ENCODE measurements at places on chromosomes 2 and 18.

DNA sequence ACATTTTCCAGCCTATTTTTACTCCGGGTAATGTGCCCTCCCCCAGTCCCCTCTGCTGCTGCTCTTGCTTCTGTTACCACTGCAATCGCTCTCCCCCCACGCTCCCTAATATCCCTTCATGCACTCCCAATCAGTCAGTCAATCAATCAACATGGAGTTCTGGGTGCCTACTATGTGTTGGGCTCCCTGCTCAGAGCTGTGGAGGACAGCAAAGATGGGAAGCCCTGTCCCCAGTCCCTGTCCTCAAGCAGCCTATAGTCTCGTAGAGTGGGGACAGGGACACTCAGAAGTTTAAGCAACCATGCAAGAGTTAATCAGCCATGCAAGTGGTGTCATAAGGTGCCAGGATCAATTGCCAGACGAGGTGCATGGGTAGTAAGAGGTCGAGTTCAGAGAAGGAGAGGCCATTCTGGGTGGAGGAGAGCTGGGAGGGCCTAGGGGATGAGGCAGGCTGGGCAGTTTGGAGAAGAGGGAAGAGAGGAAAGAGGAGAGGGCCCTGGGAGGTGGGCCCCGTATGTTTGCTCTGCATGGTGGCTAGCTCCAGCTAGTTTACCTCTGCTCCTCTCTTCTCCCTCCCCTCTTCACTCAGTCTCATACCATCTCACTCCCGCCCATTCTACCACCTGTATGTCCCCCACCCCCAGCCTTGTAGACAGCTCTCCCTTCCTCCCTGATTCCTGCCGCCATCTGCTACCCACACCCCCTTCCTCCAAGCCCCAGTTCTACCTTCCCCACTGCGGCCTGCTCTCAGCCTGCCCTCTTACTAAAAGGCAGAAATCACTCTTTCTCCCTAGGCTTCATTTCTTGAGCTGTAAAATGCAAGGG is 3.9 kb downstream of the ASIC4 start:
- DNase-seq = no peak

- no peak for DNase-seq
Measured at GRCh38 chr2:101341901-101342624, 33.6 kb upstream of the RNF149 start.

DNA sequence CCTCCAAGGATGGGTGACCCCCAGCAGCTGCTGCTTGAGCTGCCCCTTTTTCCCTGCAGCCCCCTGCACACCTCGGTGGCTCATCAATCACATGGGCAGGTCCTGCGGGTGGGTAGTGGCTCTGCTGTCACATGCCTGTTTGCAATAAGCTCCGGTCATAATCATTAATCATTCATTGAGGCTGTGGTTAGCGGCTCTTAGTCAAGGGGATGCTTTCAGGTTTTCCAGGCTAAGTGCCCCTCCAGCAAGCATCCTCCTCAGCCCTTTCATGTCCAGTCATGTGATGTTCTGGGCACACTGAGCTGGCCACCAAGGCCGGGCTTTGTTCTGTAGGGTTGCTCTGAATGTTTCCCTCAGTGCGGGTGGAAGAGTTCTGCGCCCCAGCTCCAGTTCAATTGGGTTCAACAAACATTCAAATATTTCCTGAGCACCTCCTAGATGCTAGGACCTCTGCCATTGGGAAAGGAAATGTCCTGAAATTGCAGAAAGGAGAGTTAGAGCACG is 96.4 kb upstream of the LDAH start:
- no peak for DNase-seq

DNA sequence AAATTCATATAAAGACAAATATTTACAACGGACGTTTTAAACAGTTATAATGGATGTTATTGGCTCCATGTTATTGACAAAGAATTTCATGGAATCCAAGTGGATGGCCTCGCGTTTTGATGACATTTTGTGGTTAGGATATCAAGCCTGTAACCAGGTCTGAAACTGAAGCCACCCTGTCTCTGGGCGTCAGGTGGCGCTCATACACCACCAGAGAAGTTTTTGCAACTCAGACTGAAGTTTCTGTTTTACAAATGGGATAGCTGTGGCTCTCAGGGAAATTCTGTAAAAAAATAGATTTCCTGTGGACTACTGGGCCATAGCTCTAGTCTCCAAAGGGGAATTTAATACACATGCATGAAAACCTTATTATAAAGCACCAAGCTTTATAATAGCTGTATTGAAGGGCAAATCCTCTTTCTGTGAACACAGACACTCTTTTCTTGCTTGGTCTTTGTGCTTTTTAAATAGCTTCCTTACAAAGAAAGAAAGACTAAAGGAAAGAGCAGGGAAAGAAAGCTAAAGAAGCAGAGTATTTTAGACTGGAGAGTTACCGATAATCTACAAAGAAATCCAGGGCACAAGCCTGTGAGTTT is 86.7 kb downstream of the C18orf54 start:
- no peak for DNase-seq

DNA sequence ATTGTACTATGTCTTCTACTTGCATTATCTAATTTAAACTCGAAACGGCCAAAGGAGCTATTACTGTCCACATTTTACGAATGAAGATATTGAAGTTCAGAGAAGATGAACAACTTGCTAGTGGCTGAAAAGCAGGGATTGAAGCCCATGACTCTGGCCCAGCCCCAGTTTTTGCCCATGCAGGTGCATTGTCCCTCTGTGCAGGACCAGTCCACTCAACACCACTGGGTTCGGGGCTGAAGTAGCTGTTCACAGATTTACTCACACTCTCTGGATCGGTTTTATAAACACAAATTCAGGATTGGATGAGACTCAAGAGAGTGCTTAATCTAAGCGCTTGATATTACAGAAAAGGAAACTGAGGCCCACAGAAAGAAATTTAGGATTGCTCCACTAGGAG is 1.4 kb upstream of the IHH start:
- DNase-seq = no peak

GRCh38 chr2:43157506-43158246 is 68.7 kb downstream of the ZFP36L2 start:
- DNase-seq = no peak

DNA sequence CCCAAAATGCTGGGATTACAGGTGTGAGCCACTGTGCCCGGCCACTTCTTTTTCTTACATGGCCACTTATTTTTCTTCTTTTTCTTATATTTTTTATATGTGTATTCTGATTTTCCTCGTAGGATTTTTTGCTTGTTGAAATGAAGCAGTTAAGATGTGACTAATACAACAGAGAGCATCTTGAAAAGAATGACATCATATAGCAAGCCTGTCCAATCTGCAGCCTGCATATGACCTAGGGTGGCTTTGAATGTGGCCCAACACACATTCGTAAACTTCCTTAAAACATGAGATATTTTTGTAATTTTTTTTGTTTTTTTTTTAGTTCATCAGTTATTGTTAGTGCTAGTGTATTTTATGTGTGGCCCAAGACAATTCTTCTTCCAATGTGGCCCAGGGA is 704.0 kb downstream of the NRXN1 start:
- DNase-seq = no peak

- DNase-seq = no peak
Measured at GRCh38 chr2:67945940-67946339, 116.9 kb downstream of the C1D start.

DNA sequence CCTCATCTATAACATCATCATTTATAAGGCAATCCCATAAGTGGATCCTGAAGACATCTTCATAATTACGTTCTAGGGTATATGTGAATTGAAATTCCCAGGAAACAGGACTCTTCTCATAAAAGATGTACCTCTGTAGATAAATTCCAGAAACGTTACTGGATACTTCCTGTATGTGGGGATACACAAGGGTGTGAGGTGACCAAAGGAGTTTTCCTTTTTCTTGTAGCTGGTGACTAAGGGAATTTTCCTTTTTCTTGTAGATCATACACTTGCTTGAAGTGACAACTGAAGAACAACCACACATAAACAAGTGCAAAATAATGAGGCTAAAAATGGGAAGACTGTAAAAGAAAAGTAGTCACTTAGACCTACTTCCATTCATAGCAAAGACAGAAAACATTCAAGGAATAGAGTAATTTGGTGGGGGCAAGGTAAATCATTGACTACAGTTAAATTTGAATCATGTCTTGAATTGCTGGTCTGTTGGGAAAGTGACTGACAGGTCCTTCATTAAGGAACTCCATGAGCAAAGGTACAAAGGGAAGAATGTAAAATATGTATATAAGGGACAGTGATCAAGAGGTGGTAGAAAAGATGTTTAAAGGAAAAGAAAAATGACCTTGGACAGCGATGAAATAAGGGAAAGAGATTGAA is 53.2 kb upstream of the UBE2E3 start:
- DNase-seq = no peak

DNA sequence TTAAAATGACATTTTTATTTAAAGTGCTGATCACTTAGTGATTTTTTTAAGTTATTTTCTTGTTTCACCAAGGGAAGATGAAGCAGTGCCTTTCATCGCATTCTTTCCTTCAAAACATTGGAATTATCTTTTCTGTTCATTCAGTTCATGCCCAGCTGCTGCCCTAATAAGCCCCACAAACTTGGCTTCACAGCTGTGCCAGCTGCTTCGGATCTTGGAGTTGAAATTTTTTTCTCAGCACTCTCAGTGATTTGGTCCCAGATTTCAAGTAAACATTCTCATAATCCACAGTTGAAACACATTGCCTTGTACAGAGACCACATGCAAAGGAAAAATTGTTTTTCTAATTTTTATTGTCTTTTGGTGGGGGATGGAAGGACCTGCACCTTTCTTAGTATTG is 353.3 kb upstream of the LRP1B start:
- no peak for DNase-seq

DNA sequence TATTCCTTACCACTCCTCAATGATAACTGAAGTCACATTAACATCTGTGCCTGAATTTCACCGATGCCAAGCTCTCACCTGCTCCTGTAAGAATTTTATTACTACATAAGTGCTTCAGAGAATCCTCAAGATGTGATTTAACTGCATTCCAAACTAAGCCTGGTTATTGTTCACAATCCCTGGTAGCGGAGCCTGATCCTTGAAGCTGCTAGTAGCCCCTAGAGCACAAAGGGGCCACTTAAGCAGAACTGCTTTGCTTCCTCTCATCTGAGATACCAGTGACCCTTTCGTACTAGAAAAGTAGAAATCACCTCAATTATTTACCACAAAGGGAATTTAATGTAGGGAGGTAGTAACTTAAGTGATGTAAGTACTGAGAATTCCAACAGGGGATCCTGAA is 529.6 kb downstream of the CPS1 start:
- DNase-seq = no peak

- no peak for DNase-seq
Measured at GRCh38 chr18:13136904-13137669, 81.5 kb upstream of the LDLRAD4 start.

GRCh38 chr2:100126201-100126600 is 16.2 kb downstream of the AFF3 start:
- no peak for DNase-seq

DNA sequence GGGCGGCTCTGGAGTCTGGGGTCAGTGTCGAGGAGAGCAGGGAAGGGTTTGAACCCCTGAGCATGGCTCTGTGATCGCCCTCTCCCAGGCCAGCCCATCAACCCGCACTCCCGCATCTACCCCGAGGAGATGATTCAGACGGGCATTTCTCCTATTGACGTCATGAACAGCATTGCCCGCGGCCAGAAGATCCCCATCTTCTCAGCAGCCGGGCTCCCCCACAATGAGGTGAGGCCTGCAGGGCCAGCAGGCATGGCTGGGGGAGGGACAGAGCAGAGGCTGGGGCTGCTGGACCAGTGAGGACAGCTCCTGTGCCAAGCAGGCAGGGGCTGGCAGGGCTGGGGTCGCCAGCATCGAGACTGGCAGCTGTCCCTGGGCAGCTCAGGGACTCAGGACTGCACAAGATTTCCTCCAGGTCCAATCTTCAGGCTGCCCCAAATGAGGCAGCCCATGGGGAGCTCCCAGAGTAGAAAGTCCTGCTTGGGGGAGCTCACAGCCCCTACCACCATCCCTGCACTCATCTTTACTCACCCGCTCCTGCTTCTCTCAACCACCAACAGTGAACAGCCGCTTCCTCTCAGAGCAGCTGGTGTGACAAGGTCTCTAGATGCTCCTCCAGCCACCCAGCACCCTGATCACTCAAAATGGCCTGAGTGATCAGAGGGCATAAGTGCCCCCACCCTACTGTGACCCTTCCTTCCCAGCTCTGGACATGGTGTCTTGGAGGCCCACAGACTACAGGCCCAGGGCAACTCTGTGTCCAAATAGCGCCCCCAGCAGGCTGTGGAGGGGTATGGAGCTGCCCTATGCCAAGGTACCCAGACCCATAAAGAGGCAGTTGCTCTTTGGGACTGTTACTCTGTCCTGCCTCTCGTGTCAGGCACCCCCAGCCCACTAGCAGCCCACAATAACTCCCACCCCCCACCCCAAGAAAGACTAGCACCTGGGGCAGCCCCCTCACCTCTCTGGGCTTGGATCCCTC is 18.3 kb upstream of the ANKRD53 start:
- DNase-seq = no peak

GRCh38 chr18:3892152-3892551 is 442.2 kb downstream of the TGIF1 start:
- DNase-seq = no peak

- DNase-seq = no peak
Measured at GRCh38 chr2:150095361-150096095, 391.9 kb downstream of the RND3 start.

- no peak for DNase-seq
Measured at GRCh38 chr2:33458248-33458819, 18.1 kb upstream of the RASGRP3 start.

DNA sequence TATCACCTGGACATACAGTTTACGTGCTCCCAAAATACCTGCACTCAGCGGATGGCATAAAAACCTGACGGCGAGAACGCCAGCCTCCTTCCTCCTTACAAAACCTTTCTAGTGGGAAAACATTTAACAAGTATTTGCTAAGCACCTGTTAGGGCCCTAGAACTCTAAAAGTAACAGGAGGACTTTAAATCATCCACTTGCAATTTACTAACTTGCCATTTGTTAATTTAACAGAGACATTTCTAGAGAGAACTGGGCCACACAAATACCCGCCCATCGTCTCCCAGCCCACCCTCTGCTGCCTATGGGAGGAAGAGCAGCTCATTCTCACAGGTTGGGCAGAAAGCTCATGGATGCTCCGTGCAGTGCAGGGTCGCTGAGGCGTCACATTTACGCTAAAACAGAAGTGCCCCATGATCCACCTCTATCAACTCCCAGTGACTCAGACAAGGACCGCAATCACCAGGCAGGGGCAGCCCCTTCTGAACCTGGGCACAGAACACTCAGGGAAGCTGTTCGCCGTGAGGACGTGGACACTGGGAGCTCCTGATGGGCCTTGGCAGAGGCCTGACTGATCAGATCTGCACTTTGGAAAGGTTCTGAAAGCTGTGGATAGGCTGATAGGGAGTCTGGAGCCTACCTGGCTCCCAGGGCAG is 106.9 kb downstream of the HDAC4 start:
- DNase-seq = no peak

GRCh38 chr18:68705119-68705518 is 9.8 kb downstream of the TMX3 start:
- DNase-seq = no peak

- no peak for DNase-seq
Measured at GRCh38 chr2:111708476-111709180, 175.4 kb downstream of the ANAPC1 start.
